ENCODE measurements at places on chromosomes 3 and 15.

DNA sequence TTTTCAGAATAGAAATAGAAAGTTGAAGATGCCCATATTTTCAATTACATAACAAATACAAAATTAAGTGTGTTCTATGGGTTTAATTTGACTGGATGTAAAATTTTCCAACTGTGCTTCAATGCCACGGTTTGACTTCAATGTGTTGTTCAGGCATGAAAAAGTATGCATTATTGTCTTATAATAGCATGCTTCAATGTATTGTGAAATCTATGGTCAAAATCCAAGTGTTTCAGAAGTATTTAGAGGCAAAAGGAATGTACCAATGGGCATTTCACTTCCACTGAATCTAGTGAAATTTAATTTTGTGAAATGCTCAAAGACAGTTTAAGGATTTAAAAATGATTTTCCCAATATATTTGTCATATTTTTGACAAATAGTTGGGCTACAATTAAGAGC lies 16.0 kb downstream of the NEK10 start:
- DNase-seq: no peak

- DNase-seq: no peak
These were observed 17.4 kb upstream of the CHD2 start for GRCh38 chr15:92882697-92883162.

GRCh38 chr3:120432150-120432860 lies 18.5 kb downstream of the FSTL1 start:
- no peak for DNase-seq

DNA sequence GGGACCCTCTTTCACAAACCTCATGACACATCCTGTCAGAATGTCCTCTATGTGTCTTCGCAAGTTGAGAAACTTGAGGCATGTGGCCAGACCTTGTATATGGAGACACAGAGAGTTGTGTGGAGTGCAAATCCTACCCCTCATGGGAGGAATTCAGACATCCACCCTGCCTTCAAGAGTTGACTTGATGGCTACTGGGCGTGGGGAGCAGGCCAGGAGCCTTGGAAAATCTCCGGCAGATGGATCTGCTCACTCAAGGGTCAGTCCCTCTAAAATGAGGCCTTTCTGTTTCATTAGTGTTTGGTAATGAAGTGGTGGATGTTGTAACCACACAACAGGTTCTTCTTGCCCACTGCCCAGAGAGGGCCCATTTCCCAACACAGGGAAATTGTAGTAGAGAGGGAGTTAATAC lies 79.0 kb downstream of the ASB7 start:
- DNase-seq: no peak

GRCh38 chr15:76195506-76196268 lies 115.6 kb downstream of the ETFA start:
- no peak for DNase-seq

DNA sequence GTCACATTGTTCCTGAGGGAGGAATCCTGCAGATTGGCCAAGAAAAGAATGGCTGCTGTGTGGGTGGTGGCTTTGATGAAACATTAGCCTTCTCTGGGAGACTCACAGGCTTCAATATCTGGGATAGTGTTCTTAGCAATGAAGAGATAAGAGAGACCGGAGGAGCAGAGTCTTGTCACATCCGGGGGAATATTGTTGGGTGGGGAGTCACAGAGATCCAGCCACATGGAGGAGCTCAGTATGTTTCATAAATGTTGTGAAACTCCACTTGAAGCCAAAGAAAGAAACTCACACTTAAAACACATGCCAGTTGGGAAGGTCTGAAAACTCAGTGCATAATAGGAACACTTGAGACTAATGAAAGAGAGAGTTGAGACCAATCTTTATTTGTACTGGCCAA lies 6.1 kb downstream of the PTX3 start:
- DNase-seq: no peak

- no peak for DNase-seq
These were observed 249.3 kb upstream of the TGFBR2 start for GRCh38 chr3:30356866-30357753.

GRCh38 chr15:77099741-77100463 lies 29.0 kb upstream of the TSPAN3 start:
- no peak for DNase-seq

GRCh38 chr3:13022348-13023234 lies 50.6 kb downstream of the IQSEC1 start:
- no peak for DNase-seq

GRCh38 chr3:133928136-133928893 lies 32.6 kb upstream of the RAB6B start:
- no peak for DNase-seq

DNA sequence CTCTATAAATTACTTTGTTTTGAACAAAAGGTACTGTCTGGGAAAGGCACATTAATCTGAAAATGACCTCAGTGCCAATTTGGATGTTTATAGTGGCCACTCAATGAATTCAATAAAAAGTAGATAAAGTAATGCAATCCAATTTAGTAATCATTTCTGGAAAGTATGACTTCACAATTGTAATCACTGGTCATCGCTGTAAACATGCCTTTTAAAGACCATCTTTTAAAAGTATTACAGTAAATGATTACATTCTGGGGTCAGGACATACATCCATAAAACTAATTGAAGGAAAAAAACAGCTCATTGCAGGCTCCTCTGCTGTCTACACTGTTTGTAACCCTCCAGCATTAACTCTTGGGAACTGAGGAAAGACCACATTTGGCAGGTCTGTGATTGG lies 43.2 kb downstream of the HRH1 start:
- DNase-seq: no peak

Measured in globus pallidus (tissue), 1 donor.